ENCODE measurements at places on chromosomes 5 and 9. TPM values are rescaled to one million over a fixed set of nuclear protein-coding genes. Genes with fewer than 3 reads are reported as not detected.

GRCh38 chr9:111940697-111941096 is 44.1 kb downstream of the UGCG start:
- peaks cover 18% of the 10 kb centered on the region for H3K4me1 ChIP-seq
- no peaks in the 10 kb centered on the region for H3K36me3 ChIP-seq
- H3K27me3 ChIP-seq, result no peaks in the 10 kb centered on the region
- no peak overlapping the region for H3K4me3 ChIP-seq
- DNase-seq, result no peak

DNA sequence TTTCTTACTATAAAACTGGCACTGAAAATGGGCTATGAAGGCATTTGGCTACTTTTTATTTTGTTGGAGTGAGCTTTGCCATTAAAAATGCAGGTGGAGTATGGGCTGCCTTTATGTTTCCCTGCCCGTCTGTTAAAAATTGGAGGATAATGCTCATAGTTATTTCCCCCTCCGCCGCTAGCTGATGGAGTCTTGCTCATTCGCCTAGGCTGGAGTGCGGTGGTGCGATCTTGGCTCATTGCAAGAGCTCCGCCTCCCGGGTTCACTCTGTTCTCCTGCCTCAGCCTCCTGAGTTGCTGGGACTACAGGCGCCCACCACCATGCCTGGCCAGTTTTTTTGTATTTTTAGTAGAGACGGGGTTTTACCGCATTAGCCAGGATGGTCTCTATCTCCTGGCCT is 8.6 kb downstream of the G3BP1 start:
- H3K27ac ChIP-seq, result no peak overlapping the region
- H3K36me3 ChIP-seq, result peaks cover 19% of the 10 kb centered on the region
- H3K4me3 ChIP-seq, result no peak overlapping the region
- H3K27me3 ChIP-seq, result no peaks in the 10 kb centered on the region

DNA sequence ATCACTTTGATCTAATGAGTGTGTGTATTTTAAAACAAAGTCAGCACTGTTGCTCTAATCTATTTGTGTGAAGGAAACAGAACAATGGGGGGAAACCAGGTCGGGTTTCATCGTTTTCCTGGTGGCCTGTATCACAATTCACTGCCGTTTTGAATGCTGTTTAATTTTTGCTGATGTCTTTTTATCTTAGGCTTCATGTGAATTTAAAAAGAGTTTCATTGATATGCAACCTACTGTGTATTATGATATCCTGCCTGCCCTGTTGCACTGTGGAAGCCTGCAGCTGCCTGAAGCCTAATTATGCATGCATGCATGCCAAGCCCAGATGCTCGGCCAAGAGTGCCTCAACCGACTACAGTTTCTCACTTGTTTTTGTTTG is 307.5 kb downstream of the ZNF608 start:
- DNase-seq, result no peak
- H3K27ac ChIP-seq, result no peak overlapping the region
- no peak overlapping the region for H3K4me3 ChIP-seq
- H3K36me3 ChIP-seq, result no peaks in the 10 kb centered on the region

DNA sequence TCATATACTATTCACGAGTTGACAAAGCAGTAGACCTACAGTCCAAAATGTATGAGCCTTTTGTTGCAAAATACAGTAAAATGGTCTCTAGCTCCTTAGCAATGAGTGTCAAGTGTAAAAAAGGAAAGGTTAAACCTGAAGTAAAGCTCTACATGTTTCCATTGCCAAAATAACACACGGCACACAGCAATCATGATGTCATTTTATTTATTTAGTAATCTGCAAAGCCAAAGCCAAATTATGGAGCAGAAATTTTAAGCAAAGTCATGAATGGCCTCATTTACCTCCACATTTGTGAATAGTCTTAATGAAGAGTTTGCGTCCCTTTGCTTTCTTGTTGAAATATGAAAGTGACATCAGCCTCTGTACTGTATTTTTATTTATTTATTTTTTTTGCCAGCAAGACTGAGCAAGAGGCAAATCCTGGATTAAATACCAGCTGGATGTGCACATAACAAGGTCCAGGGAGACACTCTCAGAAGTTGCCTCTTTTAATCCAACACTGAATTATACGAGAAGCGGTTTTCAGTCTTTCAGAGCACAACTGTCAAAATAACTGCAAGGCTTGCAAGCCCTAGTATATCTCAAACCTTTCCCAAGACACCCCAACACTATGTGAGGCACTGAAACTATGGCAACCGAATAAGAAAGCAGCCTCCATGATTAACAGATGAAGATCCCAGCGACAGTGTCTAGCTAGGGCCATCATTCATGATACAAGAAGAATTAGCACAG is 9.7 kb downstream of the SEMA6A start:
- H3K27ac ChIP-seq, result no peak overlapping the region
- no peaks in the 10 kb centered on the region for H3K36me3 ChIP-seq
- no peak for DNase-seq
- H3K4me1 ChIP-seq, result no peaks in the 10 kb centered on the region
- H3K27me3 ChIP-seq, result peaks cover 4% of the 10 kb centered on the region
- no peak overlapping the region for H3K4me3 ChIP-seq

DNA sequence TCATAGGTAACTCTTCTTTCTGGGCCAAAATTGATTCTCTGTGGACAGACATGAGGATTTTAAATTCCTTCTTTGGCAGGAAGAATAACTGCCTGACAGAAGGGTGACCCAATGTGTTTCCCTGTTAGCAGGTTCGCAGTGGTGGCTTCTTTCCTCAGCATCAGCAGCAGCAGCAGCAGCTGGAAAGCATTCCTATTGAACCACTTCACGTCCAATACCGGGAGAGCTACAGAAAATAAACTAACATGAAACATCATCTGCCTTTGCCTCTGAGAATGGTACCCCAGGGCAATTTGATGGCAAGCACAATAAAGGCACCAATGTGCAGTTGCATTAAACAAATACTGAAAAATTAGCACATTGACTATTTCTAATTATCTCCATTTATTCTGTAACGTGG is 214.5 kb downstream of the TMEM167A start:
- no peaks in the 10 kb centered on the region for H3K36me3 ChIP-seq
- no peaks in the 10 kb centered on the region for H3K4me1 ChIP-seq
- no peaks in the 10 kb centered on the region for H3K27me3 ChIP-seq
- no peak for DNase-seq
- no peak overlapping the region for H3K4me3 ChIP-seq

DNA sequence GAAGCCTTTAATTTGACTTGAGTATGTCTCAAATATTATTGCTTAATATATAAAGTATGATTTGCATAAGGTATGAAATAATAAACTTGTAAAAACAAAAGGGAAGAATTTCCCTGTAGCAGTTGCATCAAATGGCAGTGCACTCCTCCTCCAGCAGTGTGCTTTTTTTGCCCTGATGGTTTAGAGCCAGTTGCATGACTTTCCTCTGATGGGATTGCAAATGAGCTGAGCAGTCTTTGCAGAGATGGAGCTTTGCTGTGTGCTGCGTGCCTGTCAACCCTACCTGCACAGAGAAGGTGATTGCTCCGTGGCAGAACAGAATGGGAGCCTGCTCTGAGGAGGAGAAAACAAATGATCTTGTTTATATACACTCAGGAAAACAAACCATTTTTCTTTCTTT is 22.7 kb upstream of the CATSPER3 start:
- no peaks in the 10 kb centered on the region for H3K27me3 ChIP-seq
- DNase-seq, result no peak
- H3K27ac ChIP-seq, result no peak overlapping the region
- H3K4me1 ChIP-seq, result no peaks in the 10 kb centered on the region

DNA sequence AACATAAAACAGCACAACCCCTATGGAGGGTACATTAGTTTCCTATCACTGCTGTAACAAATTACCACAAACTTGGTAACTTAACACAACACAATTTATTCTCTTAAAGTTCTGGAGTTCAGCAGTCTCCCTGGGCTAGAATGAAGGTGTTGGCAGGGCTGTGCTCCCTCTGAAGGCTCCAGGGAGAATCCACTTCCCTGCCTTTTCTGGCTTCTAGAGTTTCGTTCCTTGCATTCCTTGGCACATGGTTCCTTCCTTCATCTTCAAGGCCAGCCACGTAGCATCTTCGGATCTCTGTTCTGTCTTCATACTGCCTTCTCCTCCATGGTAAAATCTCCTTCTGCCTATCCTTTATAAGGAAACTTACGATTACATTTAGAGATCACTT is 25.0 kb upstream of the GSN start:
- no peak overlapping the region for H3K27ac ChIP-seq
- H3K4me1 ChIP-seq, result peaks cover 4% of the 10 kb centered on the region
- H3K4me3 ChIP-seq, result no peak overlapping the region
- no peak for DNase-seq
- no peaks in the 10 kb centered on the region for H3K27me3 ChIP-seq

The TNC gene
- total RNA-seq, result 206 TPM

The SLC22A4 gene
- total RNA-seq, result 0.99 TPM

The TTC16 gene
- not detected for total RNA-seq

The NSMF gene
- 52.7 TPM for total RNA-seq

The LIFR gene
- 44.2 TPM for total RNA-seq

The ASPN gene
- 0.15 TPM for total RNA-seq

The DMRT2 gene
- not detected for total RNA-seq

All from A673 (cell line).